ENCODE measurements at places on chromosomes 7 and 10.

GRCh38 chr7:137985253-137985896 lies 16.5 kb downstream of the CREB3L2 start:
- DNase-seq, result no peak

- no peak for DNase-seq
Measured at GRCh38 chr10:64508029-64508661, 986.9 kb downstream of the REEP3 start.

DNA sequence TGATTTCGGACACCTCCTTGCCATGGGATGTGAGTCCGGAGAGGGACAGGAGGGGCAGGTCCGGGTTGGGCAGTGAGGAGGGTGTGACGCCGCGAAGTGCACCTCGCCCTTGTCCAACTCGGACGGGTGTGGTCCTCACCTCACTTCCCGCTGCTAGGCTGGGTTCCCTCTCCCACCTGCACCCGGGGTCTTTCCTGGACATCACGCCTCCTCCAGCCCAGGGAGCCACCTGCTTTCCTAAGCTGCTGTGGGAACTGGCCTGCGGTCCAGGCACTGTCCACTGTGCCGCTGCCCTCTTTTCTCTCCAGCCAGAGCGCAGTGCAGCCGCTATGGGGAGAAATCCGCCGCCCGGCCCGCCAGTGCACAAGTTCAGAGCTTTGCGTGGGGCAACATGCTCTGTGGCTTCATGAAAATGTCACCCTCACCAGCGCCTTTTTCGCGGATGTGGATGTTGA lies 45.0 kb upstream of the ZNF716 start:
- DNase-seq, result no peak

DNA sequence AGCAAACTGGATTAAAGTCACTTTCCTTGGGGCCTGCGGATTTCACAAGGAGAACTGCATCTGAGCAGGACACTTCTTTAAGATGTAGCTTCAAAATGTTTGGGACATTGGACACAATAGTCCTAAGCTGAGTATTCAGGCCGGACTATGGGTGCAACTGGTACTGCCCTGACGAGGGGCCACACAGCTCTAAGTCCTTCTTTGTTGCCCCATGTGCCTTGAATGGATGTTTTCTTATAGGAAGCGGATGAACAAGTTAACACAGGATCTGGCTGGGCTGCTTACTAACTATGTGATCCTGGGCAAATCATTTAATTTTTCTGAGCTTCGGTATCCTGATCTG lies 147.8 kb upstream of the KLF14 start:
- no peak for DNase-seq

GRCh38 chr10:90481326-90481923 lies 376.4 kb downstream of the HTR7 start:
- DNase-seq, result no peak

DNA sequence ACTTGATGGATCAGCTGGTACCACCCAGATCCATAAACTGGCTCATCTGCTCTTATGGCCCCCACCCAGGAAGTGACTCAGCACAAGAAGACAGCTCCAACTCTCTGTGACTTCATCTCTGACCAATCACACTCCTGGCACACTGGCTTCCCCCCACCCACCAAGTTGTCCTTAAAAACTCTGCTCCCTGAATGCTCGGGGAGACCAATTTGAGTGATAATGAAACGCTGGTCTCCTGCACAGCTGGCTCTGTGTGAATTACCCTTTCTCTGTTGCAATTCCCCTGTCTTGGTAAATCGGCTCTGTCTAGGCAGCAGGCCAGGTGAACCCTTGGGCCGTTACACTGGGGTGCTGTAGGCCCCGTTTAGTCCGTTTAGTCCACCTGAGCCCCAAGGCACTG lies 23.4 kb upstream of the BNIP3 start:
- no peak for DNase-seq

GRCh38 chr10:126872768-126873167 lies 32.5 kb upstream of the DOCK1 start:
- no peak for DNase-seq

DNA sequence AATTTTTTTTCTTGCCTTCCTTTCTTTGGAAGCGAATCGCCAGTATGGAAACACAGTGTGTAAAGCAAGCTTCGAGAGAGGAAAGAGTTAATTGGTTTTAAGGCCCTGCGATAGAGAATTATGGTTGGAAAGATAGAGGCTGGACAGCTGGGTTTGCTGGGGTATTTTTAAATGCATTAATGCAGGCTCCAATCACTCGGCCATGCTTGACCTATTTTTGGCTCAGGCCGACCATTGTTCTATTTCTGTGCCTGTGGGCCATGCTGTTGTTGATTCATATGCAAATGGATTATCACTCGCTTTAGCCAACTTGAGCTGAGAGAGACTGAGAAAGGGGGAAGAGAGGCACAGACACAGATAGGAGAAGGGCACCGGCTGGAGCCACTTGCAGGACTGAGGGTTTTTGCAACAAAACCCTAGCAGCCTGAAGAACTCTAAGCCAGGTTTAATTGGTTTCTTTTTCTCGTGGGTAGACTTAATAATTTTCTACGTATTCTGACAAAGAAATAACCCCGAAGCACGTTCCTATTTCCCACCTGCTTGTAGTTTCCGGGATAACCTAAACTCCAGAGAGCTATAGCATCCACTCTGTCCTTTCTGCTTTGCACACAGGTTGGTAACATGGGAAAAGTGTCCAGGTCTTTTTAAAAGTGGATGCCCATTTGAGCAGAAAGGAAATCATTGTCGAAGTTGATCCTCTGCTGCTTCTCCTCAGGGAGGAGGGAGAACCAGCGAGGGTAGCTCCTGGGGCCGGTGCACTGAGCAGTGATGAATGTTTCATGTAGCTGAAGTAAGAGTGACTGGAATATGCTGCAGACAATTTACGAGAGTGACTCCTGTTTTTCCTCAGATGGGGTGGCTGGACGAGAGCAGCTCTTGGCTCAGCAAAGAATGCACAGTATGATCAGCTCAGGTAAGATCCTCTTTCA lies at the start of gene HDAC9:
TSS of gene HDAC9 (plus strand) at position 338 of the 929 bp plus-strand sequence. CDS start at position 892, 554 bp downstream.
- DNase-seq, result peak; percentile 84

Measured in DMS 273 treated with DMSO at 0.1 percent for 48 hours (cell line).